ENCODE measurements at places on chromosomes 11 and 22.

- DNase-seq: no peak
These were observed 1.6 kb upstream of the TRIM5 start for GRCh38 chr11:5686426-5686825.

DNA sequence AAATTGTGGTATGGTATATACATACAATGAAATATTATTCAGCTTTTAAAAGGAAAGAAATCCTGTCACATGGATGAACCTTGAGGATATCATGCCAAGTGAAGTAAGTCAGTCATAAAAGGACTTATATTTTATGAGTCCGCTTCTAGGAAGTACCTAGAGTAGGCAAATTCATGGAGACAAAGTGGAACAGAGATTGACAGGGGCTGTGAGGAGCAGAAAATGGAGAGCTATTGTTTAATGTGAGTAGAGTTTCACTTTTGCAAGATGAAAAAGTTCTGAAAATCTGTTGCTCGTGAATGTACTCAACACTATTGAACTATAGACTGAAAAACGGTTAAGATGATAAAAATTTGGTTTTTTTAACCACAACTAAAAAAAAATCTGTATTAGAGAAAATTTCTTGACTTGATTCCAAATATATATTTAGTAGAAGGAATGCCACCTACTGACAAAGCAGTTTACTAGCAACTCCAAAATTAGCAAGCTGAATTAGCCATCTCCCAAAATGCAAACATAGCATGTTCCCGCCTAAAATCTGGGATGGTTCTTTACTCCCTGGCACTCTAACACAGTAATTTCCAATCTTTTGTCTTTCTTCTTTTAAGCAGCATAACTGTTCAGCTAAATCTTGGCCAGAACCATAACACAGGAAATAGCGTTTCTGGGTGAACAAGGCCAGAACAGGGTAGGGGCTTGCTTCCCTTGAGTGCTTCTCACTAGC lies 1.5 kb downstream of the UFD1 start:
- DNase-seq: no peak

- DNase-seq: no peak
These were observed 12.2 kb downstream of the ANKRD42 start for GRCh38 chr11:83205608-83206185.

DNA sequence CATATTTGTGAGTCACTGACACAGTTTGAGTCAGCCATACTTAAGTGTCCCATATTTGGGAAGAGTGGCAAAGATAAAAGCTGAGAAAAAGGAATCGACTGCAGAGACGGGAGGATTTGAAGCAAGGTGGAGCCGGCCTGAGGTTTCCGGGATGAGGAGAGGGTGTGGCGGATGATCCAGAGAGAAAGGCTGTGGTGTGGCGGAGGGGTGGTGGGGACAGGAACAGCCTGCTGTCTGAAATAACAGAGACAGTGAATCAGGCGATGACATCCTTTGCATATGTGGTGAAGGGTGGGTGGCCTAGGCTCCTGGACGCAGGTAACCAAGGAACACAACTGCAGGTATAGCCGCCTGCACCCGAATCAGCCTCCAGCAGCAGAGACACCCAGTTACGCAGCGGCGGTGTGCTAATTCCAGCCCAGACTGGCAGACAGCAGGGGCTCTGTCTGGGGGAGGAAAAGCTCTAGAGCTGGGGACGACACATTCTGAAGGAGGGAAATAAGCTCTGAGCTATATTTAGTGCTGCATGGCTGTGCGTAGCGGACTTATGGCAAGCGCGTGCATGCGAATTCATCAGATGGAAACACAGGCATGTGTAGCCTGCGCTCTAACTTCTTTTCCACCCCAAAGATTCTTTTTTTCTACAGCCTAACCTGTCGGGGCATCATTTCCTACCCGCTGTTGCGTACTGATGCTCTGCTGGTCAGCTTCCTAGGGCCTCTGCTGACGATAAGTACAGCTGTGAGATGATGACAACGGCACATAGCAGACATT lies 62.7 kb upstream of the BARX2 start:
- DNase-seq: no peak

DNA sequence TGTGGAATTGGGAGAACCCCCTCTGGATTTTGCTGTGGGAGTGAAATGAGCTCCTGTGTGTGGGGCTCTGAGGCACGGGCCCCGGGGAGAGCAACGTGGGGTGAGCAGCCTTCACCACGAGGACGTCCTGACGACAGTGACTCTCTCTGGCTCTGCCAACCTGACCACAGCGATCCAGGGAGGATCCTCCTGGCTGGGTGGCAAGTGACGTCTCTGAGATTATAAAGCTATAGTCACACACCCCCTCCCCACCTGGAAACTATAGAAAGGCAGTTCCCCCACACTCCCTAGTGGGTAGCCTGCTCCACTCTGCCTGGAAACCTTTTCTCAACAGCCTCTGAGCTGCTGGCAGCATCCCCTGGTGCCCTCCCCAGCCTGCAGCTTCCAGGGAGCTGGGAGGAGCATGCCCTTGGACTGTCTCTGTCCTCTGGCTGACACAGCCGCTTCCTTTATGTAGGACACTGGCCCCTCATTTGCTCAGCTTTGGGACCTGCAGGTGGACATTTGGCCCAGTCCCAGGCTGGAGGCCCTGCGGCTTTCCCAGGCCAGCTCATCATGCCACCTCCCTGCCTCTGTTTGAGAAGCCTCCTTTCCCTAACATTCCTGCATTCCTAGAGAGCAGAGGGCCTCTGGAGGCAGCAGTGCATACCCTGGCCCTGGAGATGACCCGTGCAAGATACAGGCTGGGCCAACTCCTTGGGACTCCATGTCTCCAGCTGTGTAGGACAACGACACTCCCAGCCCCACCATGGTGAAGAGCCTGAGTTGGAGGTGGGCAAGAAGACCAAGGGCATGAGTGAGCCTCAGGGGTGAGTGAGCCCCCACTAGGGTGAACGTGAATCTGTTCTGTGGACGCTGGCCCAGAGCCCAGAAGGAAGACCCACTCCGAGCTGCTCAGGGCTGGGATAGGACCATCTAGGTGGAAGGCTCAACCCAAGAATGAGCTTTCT lies 314.0 kb downstream of the NTM start:
- DNase-seq: no peak

GRCh38 chr22:48734961-48735360 lies 1092.7 kb downstream of the BRD1 start:
- no peak for DNase-seq

DNA sequence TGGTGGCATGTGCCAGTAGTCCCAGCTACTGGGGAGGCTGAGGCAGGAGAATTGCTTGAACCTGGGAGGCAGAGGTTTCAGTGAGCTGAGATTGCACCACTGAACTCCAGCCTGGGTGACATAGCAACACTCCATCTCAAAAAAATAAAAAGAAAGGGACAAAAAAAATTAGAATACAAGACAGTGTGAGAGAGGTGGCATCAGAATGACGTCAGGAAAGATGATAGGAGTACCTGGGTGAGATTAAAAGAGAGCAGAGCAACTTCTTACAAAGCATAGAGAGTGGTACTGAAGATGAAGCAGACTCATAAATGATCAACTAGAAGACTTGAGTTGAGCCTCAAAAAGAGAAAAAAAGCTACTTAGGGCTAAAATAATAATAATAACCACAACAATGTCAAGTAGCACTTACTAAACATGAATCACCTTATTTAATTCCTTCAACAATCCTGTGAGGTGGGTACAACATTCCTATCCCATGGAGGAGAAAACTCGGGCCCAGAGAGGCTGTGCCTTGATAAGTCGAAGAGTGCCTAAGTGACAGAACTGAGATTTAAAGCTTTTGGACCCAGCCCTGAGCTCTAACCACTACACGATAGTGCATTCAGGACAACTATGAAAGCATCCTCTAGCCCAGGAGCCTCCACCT lies 5.2 kb upstream of the SLN start:
- no peak for DNase-seq

- peak; percentile 92 for DNase-seq
These were observed 13.0 kb upstream of the VPS37C start for GRCh38 chr11:61174273-61174672.

GRCh38 chr11:109192864-109193263 lies 229.1 kb upstream of the C11orf87 start:
- no peak for DNase-seq

DNA sequence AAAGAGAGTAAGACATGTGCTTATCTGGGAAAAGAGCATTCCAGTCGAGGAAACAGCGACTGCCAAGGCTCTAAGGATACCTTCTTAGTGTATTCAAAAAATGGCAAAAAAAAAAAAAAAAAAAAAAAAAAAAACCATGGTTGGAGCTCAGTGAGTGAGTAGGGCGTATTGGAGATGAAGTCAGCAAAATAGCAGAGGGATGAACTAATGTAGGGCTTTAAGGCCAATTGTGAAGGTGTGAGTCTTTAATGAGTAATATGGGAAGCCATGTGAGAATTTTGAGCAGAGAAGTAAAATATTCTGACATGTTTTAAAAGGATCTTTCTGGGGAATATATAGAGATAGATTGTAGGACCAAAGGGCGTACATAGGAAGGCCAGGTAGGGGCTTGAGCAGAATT lies 498.6 kb upstream of the ISX start:
- no peak for DNase-seq

DNA sequence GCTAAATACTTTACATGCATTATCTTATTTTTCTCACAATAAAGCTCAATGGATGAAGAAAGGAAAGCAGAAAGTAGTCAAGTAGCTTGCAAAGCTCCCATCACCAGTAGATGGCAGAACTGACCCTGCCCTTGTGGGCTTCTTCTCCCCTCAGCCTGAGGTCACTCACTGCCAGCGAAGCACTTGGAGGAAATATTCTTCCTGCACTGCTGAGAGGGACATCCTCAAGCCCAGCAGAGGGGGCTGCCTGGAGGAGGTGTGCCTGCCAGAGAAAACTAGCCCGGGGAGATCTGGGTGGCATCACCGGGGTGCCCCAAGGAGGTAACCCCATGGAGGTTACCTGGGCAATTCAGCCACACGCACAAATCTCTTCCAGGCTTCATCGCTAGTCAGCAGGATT lies 6.6 kb downstream of the APOL4 start:
- peak; percentile 49 for DNase-seq

- no peak for DNase-seq
These were observed 352.1 kb downstream of the OPCML start for GRCh38 chr11:133180201-133180600.

DNA sequence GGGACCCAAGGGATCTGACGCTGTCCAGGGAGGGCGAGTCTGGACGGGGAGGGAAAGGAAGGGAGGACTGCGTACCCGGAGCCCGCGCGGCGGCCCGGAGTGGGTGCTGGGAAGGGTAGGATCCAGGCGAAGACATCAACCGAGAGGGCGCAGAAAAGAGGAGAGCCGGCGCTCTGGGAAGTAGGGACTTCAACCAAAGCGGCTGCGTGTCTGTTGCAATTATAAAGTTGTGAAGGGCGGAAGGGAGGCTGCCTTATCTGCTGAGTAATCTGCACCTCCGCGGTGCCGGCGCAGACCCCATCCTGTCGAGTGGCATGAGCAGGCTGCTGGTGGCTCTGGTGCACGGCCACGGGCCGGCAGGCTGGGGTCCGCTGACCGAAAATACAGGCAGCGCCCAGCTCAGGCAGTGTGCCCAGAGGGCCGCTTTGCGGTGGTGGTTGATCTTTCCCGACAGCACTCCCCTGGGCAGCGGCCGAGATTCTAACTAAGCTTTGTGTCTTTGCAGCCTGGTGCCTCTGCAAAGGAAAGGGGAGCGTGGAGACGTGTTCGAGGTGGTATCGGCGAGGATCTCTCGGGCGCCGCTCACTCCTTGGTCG lies 978 bp downstream of the C11orf87 start:
- DNase-seq: peak; percentile 74

DNA sequence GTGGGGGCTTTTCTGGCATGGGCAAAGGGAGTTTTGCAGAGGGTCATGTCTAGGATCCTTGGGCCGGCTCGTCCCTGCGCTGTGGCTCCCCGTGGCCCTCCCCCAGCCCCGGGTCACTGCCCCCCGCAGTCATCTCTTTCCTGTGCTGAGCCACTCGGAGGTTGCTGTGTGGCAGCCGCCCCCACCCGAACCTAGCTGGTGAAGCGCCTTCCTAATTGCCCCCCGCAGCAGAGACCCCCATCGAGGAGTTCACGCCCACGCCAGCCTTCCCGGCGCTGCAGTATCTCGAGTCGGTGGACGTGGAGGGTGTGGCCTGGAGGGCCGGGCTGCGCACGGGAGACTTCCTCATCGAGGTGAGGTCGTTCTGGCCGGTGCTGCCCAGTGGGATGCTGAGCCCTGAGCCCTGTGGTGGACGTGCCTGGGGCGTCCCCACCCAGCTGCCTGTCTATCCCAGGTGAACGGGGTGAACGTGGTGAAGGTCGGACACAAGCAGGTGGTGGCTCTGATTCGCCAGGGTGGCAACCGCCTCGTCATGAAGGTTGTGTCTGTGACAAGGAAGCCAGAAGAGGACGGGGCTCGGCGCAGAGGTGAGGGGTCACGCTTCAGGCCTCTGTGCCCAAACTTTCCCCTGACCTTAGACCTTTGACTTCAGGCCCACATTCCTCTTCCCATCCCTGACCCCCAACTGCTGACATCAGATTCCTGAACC lies 32.0 kb downstream of the SHANK3 start:
- DNase-seq: no peak

DNA sequence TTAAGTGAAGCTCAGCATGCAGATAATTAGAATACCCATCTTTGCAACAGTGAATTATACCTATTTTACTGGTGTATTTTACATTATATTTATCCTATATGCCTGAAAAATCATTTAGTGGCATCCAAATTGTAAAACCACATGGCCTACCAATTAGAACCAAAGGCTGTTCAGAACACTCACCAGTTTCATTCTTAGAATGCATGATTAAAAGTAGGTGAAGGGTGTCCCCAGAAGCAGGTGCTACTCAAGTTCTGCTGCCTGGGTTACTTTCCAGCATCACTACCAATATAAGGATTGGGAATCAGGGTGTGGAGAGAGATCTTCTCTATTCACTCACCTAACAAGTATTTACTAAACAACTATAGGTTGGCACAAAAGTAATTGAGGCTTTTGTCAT lies 103.3 kb downstream of the SGSM3 start:
- DNase-seq: no peak

GRCh38 chr11:83008581-83008923 lies 63.1 kb downstream of the RAB30 start:
- no peak for DNase-seq

DNA sequence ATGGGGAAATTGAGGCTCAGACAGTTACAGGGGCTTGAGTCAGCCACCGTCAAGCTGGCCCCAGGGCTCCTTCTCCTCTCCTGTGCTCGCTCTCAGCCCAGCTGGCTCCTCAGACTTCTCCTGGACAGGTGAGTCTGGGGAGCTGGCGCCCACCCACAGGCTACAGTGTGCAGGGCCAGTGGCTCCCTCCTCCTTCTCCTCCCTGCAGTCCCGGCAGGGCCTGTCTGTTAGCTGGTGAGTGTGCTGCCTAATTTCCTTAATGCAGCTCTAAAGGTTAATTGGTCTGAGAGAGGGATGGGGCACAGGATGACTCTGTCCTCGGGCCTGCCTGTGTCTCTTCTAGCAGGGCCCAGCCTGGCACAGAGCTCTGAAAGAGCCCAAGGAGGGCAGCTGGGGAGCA lies 31.7 kb downstream of the LMO1 start:
- no peak for DNase-seq

GRCh38 chr11:70478166-70478890 lies 80.0 kb downstream of the CTTN start:
- DNase-seq: no peak
